ENCODE measurements at places on chromosomes 5 and 9.

DNA sequence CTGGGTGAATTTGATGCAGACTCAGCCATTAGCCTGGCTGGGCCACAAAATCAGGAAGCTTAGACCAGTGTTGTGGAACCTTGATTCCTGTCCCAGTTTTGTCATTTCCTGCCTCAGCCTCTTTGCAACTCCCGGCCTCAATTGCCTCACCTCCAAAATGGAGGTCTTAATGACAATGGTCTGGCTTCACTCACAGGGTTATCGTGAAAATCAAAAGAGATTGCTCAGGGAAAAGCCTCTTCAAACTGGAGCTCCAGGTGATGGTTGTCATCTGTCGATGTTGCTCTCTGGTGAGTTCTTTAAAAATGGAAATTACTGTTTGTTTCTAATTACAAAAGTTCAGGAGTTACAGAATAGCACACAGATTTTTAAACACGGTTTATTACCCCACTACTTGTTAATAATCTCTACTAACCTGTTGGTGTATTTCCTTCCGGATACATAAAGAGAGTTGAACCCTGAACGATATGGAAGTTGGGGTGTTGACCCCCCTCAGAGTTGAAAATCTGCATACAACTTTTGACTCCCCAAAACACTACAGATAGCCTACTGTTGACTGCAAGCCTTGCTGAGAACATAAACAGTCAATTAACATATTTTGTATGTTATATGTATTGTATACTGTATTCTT is 109.9 kb upstream of the CPEB4 start:
- no peak for DNase-seq

DNA sequence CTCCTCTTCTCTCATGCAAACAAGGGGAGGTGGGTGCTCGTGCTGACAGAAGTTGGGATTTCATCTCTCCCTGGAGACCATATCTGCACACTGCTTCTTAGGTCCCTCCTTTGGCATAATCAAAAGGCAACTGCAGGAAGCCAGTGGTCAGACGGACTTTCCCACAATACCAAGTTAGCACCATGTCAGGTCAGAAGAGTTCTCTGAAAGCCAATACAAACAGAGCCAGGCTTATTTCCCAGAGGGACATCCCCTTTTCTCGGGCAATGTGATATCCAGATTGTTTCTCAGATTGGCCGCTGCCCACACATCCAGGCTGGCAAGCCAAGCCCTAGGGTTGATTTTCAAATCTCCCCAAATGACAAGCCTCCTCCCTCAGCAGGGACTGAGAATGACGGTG is 241.1 kb downstream of the NFIB start:
- no peak for DNase-seq

DNA sequence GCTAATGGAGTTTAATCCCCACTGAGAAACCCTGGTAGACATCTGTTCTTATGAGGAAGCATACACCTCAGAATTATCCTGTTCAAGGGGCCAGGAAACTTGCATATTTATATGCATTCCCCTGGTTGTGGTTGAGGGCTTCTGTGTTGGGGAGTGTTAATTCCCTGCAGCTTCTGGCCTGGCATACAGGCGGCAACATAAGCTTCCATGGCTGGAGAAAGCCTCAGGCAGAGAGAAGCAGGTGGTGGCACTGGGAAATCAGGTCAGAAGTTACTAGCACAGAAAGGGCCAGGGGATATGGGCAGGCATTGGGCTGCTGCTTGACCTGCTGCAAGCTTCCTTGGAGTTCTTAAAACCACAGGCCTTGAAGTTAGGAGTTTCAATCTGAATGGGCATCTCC is 166.1 kb upstream of the SEMA6A start:
- no peak for DNase-seq

DNA sequence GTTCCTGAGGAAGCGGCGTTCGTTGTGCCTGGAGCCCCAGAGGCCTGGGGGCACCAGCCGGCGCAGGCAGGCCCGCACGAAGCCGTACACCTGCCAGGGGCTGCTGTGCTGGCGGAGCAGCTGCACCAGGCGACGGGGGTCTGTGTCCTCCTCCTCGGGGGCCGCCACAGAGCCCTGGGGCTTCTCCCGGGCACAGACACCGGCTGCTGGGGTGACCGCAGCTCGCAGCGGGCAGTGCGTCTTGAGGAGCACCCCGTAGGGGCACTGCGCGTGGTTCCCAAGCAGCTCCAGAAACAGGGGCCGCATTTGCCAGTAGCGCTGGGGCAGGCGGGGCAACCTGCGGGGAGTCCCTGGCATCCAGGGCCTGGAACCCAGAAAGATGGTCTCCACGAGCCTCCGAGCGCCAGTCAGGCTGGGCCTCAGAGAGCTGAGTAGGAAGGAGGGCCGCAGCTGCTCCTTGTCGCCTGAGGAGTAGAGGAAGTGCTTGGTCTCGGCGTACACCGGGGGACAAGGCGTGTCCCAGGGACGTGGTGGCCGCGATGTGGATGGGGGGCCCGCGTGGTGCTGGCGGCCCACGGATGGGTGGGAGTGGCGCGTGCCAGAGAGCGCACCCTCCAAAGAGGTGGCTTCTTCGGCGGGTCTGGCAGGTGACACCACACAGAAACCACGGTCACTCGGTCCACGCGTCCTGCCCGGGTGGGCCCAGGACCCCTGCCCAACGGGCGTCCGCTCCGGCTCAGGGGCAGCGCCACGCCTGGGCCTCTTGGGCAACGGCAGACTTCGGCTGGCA is 1.3 kb downstream of the TERT start:
- DNase-seq, result no peak

GRCh38 chr5:142864290-142865260 is 94.4 kb downstream of the ARHGAP26 start:
- DNase-seq, result no peak

DNA sequence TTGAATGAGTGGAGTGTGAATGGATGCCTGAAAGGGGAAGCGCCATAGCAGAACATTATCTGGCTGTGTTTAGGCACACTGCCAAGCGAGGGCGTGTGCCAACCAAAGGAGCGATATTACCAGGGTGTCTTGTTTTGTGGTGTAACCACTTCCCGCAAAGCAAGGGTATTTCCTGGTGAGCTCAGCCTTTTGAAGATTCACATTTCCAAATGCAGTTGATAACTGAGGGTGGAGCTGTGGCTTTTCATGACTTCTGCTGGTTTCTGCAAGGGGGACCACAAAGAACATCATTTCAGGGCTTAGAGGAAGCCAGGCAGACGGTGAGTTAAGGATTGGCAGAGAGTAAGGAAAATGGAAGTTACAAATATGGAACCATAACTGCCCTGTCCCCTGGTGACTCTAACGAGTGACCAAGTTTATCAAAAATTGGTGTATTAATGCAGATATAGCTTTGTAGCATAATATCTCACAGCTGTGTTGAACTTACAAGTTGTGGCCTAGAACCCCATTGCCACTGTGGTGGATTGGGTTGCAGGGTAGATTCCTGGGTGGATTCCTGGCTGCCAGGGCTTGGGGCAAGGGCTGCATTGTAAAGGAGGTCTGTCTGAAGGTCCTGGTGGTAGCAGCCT is 71.4 kb downstream of the RALGPS1 start:
- DNase-seq, result peak; percentile 93

- DNase-seq, result no peak
Observed at GRCh38 chr9:130626249-130626996, 38.0 kb upstream of the PRDM12 start.

GRCh38 chr9:36007316-36007708 is 29.4 kb upstream of the RECK start:
- DNase-seq, result no peak

DNA sequence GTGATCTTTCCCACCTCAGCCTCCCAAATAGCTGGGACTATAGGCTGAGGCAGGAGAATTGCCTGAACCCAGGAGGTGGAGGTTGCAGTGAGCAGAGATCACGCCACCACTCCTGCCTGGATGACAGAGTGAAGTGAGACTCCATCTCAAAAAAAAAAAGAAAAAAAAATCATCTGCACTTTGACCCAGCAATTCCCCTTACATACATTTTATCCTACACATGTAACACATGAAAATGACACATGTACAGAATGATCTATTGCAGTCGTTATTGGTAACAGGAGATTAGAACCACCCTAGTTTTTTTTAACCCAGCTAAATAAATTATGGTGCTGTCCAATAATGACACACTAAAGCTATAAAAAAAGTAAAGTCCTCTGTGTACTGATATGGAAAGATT is 14.2 kb downstream of the RUFY1 start:
- DNase-seq, result no peak

GRCh38 chr9:127937388-127938297 is at the start of gene DPM2:
TSS of gene DPM2 (minus strand) at chr9:127937854. CDS start at chr9:127937820, 34 bp downstream.
- DNase-seq, result peak; percentile 61

GRCh38 chr5:176381423-176381822 is 7.0 kb downstream of the NOP16 start:
- no peak for DNase-seq

All from HCT116 (cell line).